Activated CD4-positive, alpha-beta T cell treated with anti-CD3 and anti-CD28 coated beads, Interleukin-2, Interleukin-6, amounts not matched to agents 100 ng/mL and 50 ng/mL, durations not matched to agents 16 hours and 8 hours (primary cell): ENCODE measurements at places on chromosomes 16 and 17.

DNA sequence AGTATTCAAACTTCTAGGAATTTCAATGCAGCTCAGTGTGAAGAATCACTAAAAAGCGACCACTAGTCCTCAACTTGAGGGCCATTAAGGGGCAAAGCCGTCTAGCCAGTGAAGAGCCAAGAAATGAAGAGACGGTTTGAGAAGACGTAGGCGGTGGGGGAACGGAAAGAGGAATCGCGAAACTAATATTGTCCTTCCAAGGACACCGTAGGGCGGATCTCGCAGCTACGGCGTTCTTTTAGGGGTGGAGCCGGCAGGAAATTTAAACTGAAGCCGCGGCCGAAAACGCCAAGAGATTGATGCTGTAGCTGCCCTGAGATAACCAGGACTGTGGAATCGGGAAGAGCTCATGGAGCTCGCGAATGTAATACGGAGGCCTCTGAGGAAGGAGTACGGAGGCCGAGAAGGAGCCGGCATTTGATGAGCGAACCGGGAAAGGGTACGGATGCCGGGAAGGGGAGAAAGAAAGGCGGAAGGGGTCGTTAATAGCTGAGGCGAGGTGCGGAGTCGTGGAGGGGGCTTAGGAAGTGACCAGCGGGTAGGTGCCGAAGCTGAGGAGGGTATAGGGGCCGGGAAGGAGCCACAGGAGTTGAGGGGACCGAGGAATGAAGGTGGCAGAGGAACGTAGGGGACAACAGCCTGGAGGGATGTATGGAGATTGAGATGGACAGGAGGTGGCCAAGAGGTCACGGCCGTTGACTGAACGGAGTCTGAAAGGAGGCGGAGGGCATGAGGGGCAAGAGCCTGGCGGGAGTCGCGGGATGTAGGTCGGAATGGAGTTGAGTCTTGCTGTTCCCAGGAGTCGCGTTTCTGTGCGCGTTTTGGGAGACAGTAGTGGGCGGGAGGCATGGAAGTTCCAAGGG is at the start of gene DBF4B:
Gene DBF4B (plus strand): TSS at position 265 of the 863 bp plus-strand sequence. CDS start 156 bp downstream, at position 421.
- DNase-seq, result peak; percentile 90

DNA sequence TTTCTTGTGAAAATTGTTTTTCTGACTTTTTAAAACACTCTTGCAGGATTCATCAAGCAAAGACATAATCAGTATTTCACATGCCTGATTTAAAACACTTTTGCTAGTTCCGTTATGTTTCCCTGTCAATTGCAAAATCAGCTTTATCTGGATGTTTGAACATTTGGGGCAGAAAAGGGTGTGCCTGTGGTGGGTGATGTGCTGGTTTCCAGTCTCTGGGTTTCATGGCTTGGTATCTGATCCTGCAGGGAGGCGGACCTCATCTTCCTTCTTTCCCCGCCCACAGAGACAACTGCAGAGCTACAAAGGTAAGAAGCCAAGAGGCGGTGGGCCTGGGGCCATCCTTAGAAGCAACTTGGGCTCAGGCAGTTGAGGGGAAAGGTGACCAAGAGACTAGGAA is 41.8 kb downstream of the NLRC5 start:
- DNase-seq, result no peak

DNA sequence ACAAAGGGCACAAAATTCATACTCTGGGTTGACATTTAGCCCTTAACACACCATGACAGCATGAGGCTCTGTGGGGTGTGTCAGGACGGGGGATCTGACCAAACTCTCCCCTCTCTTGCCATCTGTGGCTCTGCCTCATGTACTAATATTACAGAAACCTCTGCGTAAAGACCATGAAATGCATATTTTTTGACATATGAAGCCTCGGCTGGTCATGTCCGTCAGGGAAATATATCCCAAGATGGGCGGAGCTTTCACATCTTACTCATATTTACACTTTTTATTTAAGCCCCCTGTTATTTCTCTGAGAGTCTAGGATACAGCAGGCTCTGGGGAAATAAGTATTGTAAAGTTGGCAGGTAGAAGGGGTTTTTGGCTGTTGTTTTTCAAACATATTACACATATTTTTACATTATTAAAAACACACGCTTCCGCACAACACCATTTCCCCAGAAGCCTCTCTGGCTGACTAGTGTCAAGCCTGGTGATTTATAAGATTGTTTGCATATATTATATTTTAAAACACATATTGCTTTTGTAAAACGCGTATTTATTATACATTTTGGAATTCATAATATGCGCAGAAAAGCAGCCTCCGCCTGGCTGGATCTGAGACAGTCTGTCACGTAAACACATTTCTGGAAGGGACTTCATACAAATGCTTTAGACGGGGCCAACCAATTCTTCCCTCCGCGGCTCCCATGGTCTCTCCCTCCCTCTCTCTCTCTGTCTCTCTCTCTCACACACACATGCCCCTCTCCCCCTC is 237.7 kb upstream of the ZFHX3 start:
- DNase-seq, result no peak

DNA sequence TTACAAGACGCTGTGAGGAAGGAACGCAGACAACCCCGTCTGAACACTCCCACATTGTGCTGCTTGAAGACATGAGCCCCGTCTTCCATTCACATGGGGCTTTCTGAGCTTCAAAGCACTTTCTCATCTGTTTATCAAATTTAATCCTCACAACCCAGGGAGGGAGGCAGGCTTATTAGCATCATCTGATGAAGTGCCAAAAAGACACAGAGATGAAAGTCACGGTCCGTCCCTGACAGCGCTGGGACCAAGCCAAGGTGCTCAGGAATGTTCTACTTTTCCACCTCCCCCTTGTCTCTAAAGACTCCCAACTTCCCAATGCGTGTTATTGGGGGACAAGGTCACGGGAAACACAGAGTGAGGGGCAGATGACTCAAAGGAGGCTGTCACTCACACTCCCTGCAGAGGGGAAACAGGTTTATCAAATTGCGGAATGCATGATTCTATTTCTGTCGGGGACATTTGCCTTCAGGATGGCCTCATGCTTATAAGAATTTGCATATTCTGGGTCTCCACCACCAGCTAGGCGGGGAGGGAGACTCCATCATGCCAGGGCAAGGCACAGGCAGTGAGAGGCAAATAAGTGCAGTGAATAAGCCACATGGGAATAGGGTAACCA is 10.7 kb downstream of the XYLT1 start:
- no peak for DNase-seq

GRCh38 chr17:33205552-33205951 is 87.5 kb downstream of the ASIC2 start:
- no peak for DNase-seq

GRCh38 chr17:49117587-49118230 is 14.9 kb upstream of the B4GALNT2 start:
- DNase-seq, result no peak

DNA sequence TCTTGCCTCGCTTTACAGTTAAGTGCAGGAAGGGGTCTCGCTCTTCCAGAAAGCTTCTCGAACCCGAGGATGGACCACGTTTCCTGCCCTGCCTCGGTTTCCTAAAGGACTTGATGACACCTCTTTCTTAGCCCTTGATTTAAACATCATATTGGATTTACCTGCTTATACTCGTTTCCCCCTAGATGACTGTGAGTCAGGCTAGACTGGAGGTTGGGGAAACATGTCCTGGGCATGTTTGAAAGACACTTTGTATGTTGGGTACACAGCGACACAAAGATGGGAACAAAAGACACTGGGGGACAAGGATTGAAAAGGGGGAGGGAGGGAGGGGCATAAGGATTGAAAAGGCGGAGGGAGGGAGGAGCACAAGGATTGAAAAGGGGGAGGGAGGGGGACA is 30.0 kb downstream of the SDK2 start:
- no peak for DNase-seq

- no peak for DNase-seq
These were observed 3.8 kb upstream of the USP36 start for GRCh38 chr17:78844301-78845005.

DNA sequence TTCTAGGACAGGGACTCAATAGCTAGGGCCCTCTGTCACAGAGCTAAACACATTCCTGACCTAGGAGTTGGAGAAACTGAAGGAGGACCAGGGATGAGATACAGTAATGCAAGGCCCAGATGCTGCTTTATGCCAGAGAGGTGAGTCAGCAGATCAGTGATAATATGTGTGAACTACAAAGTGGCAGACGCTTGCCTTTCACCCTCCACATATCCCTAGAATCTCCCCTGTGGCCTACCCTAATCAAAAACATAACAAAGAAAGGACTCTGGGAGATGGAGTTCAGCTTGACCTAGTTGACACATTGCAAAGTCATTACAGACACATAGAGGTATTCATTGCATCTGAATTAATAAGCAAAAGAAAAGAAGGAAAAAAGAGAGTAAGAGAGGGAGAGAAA is 417.6 kb upstream of the DYNLRB2 start:
- DNase-seq, result no peak

DNA sequence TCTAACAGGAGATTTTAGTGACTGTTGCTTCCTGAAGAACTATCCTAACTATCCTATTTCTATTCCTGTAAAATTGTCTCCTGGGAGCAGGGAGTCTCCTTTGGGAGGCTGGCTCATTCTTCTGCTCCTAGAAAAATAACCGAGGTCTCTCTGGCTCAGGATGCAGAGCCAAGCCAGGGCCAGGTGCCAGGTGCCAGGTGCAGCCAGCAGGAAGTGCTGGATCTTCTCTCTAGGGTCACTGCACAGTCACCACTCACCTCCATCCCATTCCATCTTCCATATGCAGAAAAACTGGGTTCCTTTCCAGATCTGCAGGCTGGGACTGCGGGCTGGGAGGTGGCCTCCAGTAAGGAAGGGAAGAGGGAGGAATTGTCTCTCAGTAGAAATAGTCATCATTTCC is 3.8 kb upstream of the TMC7 start:
- DNase-seq, result no peak
